Fibroblast of lung (primary cell): ENCODE measurements at places on chromosomes 5 and 9.
A peak's percentile ranks its signal among the peaks of the same experiment; 100 is the strongest.

- no peak for DNase-seq
Observed at GRCh38 chr5:157347301-157348048, 81.6 kb downstream of the CYFIP2 start.

- DNase-seq = no peak
Observed at GRCh38 chr5:149643781-149644180, 62.5 kb downstream of the ARHGEF37 start.

DNA sequence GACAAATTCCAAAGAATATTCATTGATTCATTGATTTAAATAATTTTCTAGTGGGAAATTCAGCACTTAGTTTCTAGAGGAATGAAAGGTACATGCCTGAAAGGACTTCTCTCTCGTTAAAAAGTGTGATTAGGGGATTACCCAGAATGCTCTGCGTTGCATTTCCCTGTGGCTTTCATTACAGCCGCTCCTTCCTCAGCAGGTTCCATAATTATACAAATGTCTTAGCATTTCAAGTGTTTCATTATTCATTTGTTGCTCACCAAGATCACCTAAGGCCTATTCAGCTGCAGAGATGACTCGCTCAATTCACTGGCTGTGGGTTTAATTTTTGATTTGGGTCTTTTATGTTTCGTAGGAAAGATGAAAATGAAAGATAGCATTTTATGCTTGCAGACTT lies 52.8 kb downstream of the SPATA31C2 start:
- DNase-seq = no peak

DNA sequence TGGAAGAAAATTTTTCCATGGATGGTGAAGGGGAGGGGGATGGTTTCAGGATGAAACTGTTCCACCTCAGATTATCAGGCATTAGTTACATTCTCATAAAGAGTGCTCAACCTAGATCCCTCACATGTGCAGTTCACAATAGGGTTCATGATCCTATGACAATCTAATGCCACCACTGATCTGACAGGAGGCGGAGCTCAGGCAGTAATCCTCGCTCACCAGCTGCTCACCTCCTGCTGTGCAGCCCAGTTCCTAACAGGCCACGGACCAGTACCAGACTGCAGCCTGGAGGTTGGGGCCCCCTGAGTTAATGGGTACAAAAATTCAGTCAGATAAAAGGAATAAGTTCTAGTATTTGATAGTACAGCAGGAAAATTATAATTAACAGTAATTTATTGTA lies 337.2 kb downstream of the NPR3 start:
- DNase-seq = no peak

GRCh38 chr5:33892620-33893137 lies 889 bp upstream of the ADAMTS12 start:
- peak; percentile 91 for DNase-seq

DNA sequence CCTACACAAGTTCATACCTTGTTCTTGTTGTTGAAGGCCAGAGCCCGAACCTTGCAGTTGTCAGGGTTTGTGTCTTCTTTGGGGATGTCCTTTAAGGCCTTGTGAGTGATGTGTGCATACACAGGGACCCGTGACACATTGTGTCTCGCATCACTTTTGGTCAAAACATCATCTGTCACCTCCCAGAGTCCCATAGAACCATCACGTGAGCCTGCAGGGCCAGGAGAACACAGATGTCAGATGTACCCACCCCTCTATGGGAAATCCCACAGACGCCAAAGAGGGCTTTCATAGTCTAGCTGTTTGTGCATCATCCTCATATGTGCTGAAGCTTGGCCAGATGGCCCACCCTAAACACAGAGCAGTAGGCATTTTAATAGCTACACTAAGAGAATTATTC lies 28.2 kb downstream of the DCAF12 start:
- no peak for DNase-seq

DNA sequence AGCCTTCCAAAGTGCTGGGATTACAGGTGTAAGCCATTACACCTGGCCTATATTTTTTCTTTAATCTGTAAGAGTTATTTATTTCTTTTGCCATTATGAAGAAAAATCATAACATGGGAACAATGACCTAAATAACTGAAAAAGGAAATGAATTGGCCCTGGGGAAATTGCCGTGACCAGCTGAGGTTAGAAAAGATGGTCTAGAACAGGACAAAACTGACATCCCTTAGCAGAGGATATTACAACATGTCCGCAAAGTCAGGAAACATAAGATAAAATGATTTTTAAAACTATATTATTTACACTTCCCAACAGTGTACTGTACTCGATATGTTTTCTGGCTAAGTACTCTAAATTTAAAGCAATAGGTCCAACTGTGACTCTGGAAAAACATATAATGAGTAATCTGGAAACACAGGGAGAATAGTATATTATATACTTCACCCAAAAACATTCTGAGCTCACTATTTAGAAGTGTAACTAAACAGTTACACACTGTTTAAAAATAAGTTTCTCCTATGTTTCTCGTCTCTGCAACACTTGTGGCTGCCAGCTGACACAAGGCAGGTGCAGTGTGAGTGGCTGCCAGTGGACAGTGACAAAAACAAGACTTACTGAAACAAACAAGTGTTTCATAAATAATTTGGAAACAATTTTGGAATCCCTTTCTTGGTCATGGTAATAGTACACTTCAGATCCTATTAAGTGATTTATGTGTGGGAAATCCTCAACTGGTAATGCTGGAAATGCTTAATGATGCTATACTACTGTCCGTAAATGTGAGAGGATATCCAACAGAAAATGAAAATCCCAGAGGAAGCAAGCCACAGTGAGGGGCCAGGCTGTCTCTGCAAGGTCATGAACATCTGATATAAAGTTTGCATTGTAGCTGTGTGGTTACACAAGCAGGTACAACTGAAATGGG lies 69.1 kb downstream of the C9orf85 start:
- DNase-seq = no peak
